ENCODE measurements at places on chromosomes 2 and 18.

GRCh38 chr2:55365303-55365702 is 54.4 kb downstream of the CCDC88A start:
- no peak for DNase-seq

DNA sequence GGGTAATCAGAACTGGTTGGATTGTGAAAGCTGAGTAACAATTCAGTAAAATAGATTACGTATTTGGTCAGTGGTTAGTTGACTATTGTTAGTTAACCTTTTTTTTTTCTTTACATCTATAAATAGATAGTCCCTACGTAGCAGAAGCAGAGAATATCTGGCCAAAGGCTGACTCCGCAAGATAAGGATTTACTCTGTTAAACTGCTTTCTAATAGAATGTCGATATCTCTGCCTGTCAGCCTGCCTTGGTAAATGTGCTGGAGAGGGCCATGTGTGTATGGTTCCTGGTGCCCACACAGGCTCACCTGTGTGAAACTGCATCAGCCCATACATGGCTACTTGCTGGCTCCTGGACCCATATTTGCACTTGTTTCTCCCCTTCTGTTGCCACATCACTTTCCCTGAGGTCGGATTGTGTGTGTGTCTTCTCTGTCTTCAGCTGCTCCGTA is 94.4 kb downstream of the CRIM1 start:
- no peak for DNase-seq

DNA sequence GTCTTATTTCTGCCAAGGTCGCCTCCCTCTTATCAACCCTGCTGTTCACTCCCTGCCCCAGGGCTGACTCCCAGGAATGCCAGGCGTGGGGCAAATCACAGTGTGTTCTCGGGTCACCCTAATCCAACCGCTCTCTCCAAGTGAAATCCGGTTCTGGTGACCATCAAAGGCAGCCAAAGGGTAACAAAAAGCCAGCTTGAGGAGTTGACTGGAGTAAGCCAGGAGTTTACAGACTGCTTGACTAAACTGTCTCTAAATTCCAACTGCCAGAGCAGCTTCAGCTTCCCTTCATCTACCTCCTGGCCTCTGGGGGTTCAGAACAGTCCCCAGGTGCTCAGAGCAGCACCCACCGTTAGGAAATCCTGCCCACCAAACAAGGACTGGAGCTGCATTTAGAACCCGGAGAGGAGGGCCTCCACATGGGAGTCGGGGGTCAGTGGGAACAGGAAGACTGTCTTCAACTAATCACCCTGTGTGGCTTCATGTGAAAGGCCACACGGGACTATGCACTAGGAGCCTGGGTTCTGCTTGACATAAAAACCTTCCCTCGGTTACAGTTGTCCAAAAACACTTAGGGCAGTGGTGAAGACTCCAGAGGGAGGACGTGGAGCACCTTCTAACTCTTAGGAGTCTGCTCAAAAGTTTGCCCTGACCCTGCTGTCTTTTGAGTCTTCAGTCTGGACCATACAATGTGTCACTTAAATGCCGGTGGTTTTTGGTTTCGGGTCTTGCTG is 24.2 kb upstream of the MCFD2 start:
- no peak for DNase-seq

DNA sequence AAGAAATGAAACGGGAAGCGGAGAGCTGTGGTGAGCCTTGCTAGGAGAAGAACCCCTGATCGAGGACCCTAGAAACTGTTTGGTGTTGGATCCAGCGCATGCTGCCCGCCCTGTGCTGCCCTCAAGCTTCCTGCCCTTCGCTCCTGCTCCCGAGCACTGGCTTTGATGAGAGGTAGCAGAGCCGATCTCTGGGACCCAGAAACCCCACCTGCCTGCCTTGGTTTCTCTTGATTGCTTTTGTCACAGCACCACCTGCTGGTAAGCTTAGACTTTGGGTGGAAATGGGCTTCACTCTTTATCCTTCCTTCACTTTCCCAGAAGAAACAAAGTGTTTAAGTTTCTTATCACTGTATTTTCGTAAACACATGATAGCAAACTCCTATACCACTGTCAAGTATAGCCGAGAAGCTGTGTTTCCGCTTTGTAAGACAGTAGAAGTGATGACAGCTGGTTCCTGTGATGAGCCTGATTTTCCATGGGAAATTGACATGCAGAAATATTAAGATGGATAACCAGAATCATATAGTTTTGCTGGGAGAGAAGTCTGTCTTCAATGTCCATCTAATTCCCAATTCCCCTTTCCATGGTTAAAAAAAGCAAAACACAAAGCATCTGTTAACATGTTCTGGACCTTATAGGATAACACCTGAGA is 267.4 kb downstream of the PHLPP1 start:
- DNase-seq, result peak; percentile 47

DNA sequence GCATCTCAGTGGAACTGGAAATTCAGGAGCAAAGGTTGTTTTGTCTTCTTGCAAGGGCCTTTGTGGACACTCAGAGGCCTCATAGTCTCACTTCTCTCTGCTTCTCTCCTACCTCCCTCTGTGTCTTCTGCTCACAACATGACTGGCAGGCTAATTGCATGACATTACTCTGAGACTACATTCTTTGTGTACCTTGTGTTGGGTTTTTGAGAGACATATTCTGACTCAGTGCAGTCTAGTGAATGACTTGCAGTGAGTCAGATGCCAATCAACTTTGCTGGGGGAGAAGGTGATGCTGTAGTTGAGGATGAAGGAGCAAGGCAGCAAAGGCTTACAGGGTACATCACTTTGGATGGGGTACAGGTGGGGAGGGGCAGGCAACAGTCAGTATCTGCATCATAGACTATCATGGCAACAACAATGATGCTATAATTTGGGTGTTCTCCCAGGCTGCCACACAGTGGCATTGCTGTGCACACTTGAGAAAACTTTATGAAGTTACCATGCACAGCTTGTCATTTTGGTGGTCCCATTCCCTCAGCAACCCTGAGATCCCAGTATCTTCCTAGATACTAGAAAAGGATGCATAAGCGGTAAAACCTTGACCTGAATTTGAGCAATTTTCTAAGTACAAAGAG is 69.3 kb upstream of the SLC16A14 start:
- DNase-seq, result no peak

- no peak for DNase-seq
Observed at GRCh38 chr2:224690868-224691267, 25.3 kb downstream of the CCDC195 start.

DNA sequence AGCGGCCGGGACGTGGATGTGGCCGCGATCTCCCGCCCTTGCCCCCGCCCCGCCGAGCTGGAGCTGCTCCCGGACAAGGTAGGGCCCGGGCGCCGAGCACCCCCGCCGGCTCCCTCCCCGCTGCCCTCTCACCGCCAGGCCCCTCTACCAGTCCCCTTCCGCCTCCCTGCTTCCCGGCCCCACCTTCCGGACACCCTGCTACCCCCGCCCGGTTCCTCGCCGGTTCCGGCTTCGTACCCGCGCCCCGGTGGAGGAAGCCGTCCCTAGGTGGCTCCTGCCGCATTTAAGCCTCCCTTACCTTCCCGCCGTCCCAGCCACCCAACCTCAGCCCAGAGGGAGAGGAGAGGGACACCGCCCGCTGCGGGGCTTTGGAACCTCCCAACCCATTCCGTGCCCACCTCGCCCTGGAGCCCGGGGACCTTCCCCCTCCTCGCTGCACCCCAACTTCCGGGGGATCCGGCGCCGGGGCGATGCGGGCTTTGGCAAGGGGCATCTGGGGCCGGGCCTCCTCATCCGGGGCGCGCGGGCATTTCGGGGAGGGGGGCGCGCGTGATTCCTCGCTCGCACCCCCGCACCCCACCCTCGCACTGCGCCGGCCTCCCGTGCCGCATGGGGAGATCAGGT is 475 bp downstream of the B3GNT2 start:
- DNase-seq, result peak; percentile 48

- no peak for DNase-seq
Observed at GRCh38 chr2:58228299-58228698, 12.8 kb downstream of the FANCL start.

GRCh38 chr2:120564213-120565094 is 171.2 kb upstream of the GLI2 start:
- DNase-seq, result no peak

GRCh38 chr18:50961974-50962373 is 5.9 kb upstream of the ELAC1 start:
- no peak for DNase-seq

- DNase-seq, result peak; percentile 61
Observed at GRCh38 chr2:42827647-42828486, 35.5 kb upstream of the HAAO start.

GRCh38 chr2:23660237-23660636 is 266.7 kb downstream of the ATAD2B start:
- no peak for DNase-seq

- no peak for DNase-seq
Observed at GRCh38 chr2:127003070-127003800, 103.7 kb downstream of the BIN1 start.

- no peak for DNase-seq
Observed at GRCh38 chr18:77851802-77852201, 602.2 kb downstream of the GALR1 start.

DNA sequence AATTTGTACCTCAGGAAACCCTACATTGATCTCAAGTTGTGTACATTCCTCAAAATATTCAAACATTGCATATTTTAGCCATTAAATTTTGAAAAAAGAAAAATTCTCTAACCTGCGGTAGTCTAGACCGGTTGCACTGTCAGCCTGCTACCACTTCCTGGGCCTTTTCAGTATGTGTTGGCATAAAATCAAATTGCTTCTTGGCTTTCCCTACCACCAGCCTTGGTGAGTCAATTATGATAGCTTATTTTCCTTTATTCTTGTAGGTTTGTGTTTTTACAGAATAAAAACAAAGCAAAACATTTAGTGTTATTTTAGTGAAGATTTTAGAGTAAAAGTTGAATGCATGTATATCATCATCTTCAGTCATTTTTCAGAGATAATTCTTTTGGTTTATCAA is 61.2 kb downstream of the FAM171B start:
- DNase-seq, result no peak

DNA sequence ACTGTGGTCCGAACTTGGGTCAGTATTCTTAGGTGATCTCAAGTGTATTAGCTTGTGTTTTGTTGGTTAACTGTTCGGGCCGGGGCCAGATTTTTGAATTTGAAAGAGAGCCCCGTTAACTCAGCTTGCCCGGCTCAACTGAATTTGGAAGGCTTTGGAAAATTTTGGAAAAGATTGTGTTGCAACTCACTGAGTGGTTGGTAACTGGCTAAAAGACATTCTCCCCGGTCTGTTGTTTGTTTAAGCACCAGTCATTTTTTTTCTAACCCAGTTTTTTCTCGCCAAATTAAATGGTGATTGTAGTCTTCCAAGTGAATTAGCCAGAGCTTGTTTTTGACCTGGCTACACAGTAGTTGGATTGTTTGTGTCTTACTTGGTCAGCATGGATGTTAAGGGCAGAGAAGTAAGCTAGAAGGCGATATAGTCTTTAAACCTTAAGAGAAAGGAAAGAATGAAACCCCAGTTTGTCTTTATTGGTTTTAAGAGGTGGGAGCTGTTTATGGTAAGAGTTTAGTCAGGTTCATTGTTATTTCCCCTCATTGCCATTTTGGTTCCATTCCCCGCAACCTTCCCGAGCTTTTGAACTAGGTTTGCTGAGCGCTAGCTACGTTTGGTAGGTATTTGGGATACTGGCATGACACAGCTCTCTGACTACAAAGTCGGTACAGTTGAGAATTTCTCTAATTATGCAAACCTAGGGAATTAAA is 2.4 kb downstream of the MAP4K4 start:
- DNase-seq, result no peak

DNA sequence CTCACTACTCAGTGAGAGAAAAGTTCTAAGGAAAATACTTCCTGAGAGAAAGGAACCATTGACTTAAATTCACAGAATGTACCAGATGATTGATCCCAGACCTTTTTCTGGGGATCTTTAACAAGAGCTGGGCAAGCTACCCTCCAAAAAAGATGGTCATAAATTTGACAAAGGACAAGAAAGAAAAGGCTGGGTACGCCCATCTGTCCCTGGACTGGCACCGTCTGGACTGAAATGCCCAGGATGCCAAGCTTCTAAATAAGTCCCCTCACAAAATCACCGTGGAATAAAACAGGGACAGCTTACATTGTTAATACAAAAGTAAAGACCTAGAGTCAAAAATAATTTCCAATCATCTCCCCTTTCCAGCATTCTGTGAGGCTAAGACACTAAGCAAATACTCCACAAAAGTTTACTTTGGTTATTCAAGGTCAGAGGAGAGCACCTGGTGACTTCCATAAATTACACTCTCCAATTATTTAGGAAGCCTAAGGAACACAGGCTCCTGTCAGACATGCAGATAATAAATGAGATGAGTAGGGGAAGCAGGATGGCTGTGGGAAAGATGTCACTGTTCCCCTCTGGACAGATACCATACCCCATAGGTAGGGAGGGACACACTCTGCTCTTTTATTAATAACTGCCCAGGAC is 69.9 kb downstream of the UXS1 start:
- DNase-seq, result no peak

DNA sequence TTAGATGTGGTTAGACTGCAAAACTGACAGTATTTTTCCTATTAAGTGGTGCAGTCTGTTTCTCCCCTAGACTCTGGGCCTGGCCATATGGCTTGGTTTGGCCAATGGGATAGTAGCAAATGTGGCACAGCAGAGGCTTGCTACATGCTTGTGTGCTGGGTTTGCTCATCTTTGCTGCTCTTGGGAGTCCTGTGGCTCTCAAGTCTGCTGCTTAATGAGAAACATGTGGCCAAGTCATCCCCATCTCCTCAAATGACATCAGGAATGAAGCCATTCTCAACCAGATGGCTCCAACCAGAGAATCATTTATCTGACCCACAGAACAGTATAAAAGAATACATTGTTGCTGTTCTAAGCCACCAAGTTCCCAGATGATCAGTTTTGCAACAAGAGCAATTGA is 57.1 kb upstream of the PAX3 start:
- no peak for DNase-seq

- DNase-seq, result no peak
Observed at GRCh38 chr2:109134741-109135358, 5.8 kb downstream of the SH3RF3 start.
